Activated naive CD4-positive, alpha-beta T cell (primary cell): ENCODE measurements at places on chromosomes 11 and 22.

- DNase-seq: no peak
These were observed 2.7 kb downstream of the OR51T1 start for GRCh38 chr11:4884361-4884760.

DNA sequence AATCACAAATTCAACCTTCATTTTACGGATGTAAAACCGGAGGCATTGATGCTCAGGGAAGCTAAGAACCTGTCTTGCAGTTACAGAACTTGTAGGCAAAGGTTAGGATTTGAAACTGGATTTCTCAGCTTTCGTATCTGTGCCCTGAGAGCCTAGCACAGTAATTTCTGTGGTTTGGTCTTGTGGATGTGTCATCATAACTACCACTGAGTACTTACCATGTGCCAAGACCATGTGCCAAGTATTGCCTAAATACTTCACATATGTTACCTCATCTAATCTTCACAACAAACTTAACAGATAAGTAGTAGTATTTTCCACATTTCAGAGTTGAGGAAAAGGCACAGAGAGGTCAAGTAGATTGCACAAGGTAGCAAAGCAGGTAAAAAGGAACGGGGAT, 140.7 kb downstream of the NXPE2 start:
- no peak for DNase-seq

DNA sequence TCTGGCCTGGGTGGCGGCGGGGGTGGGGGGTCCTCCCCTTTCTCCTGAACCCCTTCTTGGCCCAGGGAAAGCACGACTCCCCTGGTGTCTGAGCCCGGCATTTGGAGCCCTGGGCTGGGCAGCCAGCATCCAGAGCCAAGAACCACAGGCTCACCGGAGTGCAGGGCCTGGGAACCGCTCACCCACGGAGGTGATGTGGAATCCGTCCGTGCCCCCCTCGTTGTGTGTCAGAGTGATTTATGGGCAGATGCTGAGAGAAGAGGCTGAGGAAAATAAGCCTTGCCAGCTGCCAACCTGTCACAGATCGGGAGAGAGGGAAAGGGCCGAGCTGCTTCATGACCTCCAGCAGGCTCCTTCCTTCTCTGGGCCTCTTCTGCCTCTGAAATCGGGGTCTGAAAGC, 33.7 kb downstream of the WNT11 start:
- no peak for DNase-seq

GRCh38 chr11:27212248-27212780, 150.7 kb downstream of the CCDC34 start:
- DNase-seq: no peak

- DNase-seq: peak; percentile 17
These were observed 6.5 kb downstream of the DCPS start for GRCh38 chr11:126310200-126310991.

GRCh38 chr11:9386086-9386485, 1.6 kb downstream of the IPO7 start:
- no peak for DNase-seq
